ENCODE measurements at places on chromosomes 12 and 14.

- peak; percentile 68 for DNase-seq
Observed at GRCh38 chr12:104381731-104382480, 74.8 kb upstream of the CHST11 start.

GRCh38 chr12:127594351-127594970, 672.5 kb upstream of the TMEM132C start:
- no peak for DNase-seq

- no peak for DNase-seq
Observed at GRCh38 chr14:76812093-76812421, 625 bp downstream of the ANGEL1 start.

DNA sequence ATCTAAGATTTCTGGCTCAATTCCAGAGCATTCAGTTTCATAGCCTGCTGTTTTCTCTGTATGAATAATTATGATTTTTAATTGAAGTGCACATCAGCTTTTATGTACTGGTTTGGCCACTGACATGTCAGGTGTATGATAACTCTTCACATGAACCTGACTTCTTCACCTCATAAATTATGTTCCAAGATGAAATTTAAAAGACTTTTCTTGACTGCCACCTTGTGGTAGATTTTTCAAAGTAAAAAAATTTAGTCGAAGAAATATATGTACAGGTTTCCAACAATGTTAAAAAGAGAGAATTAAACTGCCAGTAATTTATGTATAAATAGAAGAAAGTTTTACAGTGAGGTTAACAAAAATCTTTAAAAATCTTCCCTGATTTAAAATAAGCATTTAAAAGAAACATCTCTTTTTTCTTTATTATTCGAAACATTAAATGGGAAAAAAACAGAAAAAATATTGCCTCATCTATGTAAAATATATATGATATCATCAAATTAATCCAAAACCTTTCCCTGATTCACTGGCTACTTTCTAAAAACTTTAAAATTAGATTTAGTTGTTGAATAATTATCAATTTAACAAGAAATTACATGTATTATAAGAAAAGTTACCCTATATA, 124.9 kb upstream of the ATXN7L3B start:
- no peak for DNase-seq

GRCh38 chr14:60092526-60092920, 800 bp downstream of the PCNX4 start:
- no peak for DNase-seq

- no peak for DNase-seq
Observed at GRCh38 chr14:102474934-102475333, 34.6 kb downstream of the ANKRD9 start.

DNA sequence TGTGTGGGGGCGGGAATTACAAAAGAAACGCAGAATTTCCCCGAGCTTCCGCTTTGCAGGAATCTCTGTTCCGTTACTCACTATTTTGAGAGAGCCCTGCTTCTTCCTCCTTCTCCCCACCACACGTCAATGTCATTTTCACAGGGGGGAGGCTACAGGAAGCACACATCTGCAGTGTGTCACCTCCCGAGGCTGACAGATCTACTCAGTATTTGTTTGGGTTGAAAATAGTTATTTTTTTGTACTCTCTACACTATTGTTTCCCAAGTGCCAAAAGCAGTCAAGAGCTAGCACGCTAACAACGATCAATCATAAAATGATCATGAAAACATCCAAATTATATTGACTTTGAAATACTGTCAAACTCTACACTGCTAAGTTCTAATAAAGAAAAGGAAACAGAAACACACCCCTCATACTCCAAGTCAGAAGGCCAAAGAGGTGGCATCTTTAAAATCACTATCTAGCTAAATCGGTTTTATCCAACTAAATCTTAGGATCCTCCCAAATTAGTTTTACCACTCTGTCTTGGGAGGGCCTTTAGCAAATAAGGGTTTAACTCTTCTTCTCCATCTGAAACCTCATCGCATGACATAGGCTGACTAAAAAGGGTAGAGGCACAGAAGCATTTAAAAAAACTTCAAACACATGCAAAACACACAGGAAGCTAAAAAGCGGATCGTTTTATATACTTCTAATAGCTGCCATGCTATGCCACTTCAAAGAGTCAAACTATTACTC, 51.8 kb downstream of the FOXN3 start:
- no peak for DNase-seq

- no peak for DNase-seq
Observed at GRCh38 chr12:28795311-28795710, 353.8 kb upstream of the FAR2 start.

DNA sequence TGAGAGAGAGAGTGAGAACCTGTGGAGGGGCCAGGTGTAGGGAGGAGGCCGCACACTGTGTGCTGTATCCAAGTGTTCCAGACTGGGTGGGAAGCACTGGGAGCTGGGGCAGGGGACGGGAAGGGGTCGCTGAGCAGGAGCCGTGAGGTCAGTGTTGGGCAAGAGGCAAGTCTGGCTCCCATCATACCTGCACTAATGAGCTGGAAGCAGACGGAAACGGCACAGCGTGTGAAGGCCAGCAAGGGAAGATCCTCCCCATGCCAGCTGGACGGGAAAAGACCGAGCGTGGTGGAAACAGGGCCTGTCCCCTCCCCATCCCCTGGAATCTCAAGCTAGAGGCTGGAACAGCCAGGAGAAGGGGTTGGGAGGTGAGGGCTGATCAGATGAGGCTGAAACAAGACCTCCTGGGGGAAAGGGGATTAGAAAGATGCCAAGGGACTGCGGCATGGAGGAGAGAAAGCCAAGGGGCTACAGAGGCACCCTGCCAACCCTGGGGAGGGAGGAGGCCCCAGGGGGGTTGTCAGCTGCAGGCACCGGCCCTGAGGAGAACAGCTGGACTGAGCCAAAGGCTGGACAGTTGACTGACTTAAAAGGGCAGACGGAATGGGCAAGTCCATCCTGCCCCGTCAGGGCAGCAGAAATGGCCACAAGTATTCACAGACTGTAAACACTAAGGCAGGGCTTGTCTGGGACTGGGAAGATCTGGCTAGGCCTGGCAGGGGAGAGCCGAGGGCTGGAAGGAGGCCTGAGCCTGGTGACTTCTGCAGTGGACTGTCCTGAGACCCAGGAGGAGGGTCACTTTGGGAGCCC, 19.0 kb upstream of the LTBP2 start:
- no peak for DNase-seq

GRCh38 chr12:16300122-16300521, 22.6 kb upstream of the SLC15A5 start:
- DNase-seq, result no peak

DNA sequence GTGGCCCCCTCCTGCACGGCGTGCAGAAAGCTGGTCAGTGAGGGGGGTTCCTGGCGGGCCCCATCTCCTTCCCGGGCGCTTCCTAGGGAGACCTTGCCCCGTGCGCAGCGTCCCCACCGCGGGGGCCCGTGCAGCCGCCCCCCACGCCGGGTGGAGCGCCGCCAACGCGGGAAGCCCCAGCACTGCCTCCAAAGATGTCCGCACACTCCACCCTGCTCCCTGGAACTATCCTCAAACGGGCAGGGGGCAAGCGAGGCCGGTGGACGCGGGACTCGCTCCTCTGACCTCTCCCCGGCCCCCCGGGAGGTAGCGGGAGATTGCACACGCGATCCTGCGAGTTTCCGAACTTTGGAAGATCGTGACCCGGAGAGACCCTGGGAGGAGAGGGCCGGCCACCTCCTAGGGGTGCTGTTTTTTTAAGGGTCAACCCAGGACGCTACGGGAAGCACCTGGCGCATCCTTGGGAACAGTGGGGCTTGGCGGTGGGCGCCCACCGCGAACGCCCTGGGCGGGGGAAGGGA, 1.5 kb upstream of the FZD10 start:
- no peak for DNase-seq

DNA sequence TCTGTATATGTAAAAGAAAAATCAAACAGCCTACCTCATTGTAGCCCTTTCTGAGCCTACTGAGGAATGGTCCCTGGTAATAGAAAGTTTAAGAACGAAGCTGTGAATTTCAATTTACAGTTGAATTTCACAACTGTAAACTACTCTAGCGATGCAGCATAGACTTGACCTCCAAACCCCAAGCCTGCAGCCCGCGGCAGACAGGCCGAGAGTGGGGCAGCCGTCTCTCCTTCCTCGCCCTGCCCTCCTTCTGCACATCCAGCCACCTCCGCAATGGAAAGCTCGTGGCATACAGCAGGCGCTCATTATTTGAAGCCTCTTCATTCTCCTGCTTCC, 15.3 kb downstream of the RNASE2 start:
- no peak for DNase-seq

- DNase-seq, result no peak
Observed at GRCh38 chr14:68879841-68880575, 87.1 kb upstream of the ZFP36L1 start.

DNA sequence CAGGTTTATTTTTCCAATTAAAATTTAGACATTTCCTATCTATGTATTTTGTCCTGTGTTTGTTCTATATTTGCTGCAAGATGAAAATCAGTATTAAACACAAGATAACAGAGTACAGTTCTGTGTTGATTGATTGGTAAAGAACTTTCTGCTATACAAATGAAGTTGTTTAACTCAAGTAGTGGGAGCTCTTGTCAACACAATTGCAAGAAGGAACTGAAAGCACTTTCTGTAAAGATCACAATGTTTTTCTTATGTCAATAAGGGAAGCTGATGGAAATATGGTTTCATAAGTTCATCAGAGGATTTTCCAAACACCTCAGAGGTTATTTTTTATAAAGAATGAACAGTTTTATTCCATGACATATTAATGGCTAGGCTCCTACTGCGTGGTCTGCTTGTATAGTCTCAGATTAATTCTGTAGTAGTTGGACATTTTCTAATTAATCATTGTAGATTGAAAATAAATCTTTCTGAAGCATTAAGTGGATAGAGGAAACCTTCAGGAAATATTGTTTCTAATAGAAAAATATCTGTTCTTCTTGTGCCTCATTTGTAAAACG, 379.5 kb downstream of the LRFN5 start:
- no peak for DNase-seq

GRCh38 chr14:83120187-83120586, 1586.5 kb upstream of the SEL1L start:
- DNase-seq, result no peak

DNA sequence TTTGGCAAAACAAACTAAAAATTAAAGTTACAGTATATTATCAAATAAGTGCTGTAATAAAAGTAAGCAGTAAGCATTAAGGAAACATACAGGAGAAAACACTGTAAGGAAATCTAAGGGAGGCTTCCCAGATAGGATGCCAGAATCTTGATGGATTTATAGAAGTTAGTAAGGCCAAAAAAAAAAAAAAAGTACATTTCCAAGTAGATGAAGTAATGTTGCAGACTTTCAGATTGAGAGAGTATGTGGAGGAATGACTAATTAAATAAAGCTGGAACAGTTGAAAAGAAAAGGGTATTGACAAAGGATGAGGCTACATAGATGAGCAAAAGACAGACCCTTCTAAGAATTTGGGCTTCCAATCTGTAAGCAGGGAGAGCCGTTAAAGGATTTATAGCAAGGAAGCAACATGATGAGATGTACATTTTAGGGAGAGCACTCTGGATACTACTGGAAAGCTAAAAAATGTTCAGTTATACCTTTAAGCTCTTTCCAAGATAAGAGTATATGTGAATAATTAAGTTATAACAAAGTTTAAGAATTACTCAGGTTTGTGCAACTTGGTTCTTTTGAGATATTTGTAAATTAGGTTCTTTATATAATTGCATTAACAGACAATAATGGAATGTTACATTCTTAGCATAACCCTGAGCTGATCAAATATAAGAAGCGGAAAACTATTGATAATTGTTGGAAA, 87.5 kb upstream of the MON2 start:
- no peak for DNase-seq

GRCh38 chr14:59097681-59098080, 90.8 kb upstream of the DAAM1 start:
- DNase-seq, result no peak

- DNase-seq, result no peak
Observed at GRCh38 chr14:91997492-91997891, 42.4 kb downstream of the TRIP11 start.
